ENCODE measurements at places on chromosomes 5 and 9.

- no peak for DNase-seq
Observed at GRCh38 chr9:124743686-124744348, 27.3 kb downstream of the NR6A1 start.

GRCh38 chr5:5271786-5272321 lies 131.7 kb downstream of the ADAMTS16 start:
- DNase-seq, result peak; percentile 42

DNA sequence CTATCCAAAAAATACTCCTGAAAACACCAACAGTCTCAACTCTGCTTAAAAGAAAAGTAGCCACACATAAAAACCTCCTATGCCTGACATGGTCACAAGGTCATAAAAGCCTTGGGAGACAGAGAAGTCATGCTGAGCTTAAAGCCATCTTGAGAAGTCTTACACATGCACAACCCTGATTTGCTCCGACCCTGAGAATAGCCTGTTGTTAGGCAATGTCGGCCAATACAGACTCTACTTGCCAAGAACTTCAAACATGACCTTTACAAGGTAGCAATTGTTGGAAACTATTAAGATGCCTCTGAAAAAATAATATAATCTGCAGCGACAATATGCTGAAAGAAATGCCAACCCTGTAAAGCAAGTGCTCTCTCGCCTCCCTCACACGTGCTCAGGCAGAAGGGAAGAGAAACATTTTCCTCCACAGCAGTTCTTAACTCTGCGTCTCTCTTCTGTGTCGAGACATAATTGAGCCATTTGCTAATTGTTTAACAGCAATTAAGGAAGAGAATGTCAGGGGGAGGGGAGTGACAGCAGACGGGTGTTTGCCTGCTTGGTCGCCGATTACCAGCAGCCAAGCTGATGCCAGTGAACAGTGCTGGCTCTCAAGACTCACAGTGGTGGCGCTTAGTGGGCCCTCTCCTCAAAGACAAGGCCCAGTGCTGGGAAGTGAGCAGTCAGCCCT lies 393.6 kb downstream of the SPOCK1 start:
- no peak for DNase-seq

- DNase-seq, result no peak
Observed at GRCh38 chr9:81851340-81851739, 76.9 kb upstream of the SPATA31D4 start.

- DNase-seq, result no peak
Observed at GRCh38 chr5:58113172-58113571, 346.7 kb downstream of the PLK2 start.

- DNase-seq, result no peak
Observed at GRCh38 chr9:103617046-103617445, 477.1 kb upstream of the SMC2 start.

DNA sequence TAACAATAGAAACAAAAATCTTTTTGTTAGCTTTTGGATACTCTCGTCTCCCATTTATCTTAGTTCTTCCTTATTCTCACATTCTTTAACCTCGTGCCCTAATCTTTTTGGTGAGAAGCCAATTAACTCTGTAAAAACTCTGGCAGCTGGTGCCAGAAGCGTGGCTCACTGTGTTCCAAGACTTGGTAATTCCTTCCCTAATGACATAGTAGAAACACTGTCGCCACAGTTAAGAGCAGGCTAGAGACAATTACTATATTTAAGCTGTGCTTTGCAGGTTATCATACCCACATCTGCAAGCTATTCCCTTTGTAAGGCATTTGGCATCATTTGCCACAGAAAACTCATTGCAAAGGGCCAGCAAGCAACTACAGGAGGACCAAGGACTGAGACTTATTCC lies 160.9 kb upstream of the PIK3R1 start:
- DNase-seq, result no peak

DNA sequence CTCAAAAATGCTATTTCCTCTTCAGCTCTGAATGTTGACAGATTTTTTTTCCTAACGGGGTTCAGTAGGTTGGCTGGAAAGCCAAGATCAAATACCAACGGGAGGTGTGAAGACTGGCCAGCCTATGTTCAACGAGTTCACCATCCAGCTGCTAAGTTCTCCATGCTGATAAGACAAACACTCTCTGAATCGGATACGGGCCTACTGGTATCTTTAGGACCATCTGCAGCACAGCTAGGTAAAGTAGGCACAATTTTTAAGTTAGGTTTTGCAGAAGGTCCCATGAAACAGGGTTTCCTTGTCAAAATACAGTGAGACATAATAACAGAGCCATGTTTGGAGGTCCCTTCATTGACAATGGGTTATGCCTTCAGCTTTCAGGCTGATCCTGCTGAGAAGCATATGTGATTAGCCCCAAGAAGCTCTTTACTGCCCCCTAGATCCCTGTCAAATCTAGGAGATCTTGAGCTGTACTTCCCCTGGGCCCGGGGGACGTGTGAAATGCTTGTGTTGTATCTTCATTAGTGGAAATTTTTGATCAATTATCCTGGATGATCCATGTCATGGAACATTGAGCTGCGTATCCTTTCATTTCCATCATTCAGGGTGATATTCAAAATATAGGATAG lies 60.6 kb downstream of the PGM5 start:
- DNase-seq, result no peak

GRCh38 chr9:72199238-72199637 lies 50.0 kb downstream of the GDA start:
- no peak for DNase-seq

DNA sequence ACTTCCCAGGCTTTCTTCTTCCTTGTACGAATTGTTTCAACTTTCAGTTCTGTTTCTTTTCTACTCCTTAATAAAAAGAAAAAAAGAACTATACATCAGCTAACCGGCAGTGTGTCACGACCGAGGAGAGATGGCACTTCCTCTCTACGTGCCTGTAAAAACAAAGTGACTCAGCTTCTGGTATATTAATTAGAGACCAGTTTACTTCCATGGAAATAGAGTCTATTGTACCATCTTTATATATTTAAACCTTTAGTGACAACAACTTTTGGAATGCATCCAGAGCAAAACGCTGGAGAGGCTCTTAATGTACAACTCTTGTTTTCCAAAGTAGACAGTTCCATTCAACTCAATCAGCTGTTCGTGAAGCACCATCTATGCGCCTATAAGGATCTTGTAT lies 94.5 kb upstream of the LIFR start:
- DNase-seq, result no peak

DNA sequence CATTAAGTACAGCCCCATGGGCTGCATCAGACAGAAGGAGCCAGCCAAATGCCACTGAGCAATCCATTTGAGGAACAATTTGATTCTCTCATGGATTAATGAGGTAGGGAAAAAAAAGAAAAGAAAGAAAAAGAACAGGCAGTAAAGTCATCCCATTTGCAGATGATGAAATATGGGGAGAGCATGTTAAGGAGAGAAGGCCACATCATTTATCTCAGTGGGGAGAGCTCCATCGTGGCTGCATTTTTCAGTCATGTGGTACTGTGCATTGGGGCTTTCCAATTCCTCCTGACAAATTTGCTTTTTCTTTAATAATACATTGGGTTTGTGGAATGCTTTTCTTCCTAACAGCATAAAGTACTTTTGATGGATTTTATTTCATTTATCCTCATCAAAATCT lies 375.2 kb upstream of the TLE4 start:
- DNase-seq, result no peak

Data from cerebellar cortex (tissue), 1 donor.